Right atrium auricular region (tissue), 2 donors: ENCODE measurements at places on chromosomes 5 and 9.

DNA sequence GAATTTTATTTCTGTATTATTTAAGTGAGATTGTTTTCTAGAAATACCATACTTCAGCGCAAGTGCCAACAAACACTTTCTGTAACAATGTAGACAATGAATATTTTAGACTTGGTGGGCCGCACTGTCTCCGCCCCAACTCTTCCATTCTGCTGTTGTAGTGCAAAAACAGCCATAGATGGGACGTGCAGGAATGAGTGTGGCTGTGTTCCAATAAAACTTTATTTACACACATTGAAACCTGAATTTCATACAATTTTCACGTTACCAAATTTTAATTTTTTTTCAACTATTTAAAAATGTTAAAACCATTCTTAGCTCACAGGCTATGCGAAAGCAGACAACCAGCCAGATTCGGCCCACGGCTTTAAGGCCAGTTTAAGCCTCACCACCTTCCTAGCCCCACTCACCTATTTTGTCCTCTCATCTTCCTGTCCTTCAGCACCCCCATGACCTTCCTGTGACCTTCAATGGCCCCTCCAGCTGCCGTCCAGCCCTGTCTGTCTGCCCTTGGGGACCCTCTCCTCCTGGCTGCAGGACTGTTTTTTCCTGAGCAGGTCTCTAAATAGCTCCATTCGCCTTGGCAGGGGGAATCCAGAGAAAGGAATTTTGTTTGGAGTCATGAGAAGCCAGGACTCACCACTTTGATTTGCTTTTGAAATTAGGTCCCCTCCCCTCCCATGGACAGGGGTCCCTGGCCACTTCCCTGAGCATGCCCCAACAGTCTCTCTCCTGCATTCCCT is 11.2 kb upstream of the ANXA6 start:
- DNase-seq: no peak

DNA sequence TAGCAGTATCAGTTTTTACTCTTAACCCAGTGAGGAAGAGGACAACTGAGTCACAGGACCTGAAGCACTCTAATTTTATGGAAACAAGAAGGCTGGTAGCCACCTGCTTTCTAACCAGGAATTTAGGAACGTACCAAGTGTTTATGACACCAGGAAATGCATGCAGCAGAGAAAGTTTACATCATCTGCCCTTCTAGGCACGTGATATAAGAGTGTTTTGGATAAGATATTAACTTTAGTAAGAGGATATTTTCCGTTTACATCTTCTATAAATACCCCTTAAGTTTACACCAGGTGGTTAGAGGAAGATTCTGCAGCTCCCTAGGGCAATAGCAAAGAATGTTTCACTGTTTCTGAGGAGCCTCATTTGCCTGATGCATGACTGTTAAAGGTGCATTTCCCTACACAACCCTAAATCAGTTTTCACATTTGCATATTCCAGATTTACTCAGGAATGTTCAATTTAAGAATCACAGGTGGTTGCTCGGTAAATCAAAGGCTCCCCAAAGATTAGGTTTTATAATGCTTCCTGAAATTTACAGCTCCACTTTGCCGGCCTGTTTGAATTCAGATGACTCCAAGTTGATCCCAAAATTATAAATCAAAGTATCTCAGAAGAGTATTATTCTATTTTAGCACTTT is 1.8 kb downstream of the TSC1 start:
- no peak for DNase-seq

DNA sequence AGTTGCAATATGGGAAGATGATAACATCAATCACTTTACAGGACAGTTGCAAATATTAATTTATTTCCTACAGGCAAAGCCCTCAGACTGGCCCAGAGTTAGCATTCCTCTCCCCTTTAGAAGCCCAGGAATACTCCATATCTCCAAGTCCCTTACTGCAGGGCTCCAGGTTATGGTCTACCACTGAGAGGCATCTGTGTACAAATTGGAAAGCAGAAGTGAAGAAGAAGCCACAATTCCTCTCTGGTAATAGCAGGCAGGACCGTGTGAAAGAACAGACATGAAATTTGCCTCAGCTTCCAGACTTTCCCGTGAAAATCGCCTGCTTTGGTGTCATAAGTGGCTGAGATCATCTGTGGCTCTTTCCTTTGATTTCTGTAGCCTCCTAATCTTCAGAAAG is 289.6 kb downstream of the GLIS3 start:
- DNase-seq: no peak

- DNase-seq: no peak
Measured at GRCh38 chr9:92064711-92065110, 50.5 kb downstream of the SPTLC1 start.

DNA sequence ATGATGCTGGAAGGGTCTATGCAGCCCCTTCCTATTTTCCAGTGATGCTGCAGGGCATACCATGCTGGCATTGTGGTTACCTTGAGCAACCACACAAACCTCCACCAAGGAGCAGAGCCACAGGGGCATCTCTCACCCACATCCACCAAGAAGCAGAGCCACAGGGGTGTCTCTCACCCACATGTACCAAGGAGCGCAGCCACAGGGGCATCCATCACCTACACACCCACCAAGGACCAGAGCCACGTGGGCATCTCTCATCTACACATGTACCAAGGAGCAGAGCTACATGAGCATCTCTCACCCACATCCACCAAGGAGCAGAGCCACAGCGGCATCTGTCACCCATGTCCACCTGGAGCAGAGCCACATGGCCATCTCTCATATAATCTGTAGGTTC is 8.8 kb upstream of the GM2A start:
- no peak for DNase-seq
